ENCODE measurements at places on chromosomes 3 and 15.

DNA sequence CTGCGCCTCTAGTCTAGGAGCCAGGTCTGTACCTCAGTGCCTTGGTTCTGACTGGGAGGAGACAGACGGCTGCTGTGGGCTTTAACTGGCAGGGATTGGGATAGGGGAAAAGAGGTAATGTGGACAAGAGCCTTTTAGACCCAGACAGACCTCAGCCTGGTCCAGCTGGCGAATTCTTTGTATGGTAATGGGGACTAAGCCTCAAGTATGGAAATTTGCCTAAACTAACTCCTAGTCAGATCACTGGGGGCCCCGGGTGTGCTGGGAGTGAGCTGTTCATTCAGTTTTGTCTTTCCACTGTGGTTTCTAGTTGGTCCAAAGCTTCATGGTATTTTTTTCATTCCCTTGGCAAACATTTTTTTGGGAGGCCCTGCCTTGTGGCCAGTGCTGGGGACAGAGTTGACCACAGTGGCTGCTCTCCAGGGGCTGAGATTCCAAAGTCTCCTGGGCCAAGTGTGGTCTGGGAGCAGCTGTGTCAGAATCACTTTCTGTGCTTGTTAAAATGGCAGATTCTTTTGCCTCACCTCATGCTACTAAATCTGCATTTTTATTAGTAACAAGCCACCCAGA is 261.4 kb upstream of the C2CD4B start:
- no peak for DNase-seq

DNA sequence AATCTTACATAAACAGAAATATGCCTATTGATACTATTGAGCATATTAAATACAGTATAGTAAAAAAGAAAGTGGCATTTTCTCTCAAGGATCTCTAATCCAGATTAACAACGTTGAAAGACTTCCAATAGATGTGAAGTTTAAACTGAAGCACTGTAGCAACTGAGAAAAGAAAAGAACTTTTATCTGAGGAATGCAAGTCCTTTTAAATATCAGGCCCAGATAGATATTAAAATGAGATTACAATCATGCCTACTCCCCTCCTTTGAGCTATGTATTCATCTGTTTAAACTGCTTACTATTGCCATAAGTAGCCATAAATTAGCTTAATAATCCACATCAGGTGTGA is 102.3 kb downstream of the TFDP2 start:
- DNase-seq, result no peak

GRCh38 chr3:117651246-117651645 is 941.7 kb downstream of the TUSC7 start:
- no peak for DNase-seq

- DNase-seq, result no peak
Measured at GRCh38 chr15:45259796-45260195, 7.8 kb downstream of the SLC28A2 start.

DNA sequence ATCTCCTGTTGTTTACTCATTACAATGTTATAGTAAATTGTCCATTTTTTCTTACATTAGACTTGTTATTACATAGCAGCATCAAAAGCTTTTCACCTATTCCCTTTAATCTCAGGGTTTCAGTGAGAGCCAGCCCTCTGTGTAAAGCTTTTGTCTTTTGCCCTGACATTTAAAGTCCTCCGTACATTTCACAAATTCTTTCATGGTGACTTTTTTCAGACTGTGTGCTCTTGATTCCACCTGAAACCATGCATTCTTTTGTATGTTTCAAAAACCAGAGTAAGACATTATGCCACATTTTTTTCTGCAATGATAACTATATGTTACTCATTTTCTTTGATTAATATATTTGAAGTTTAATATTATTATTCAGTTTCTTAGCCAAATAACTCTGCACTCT is 781.4 kb upstream of the ROBO1 start:
- DNase-seq, result no peak
